Osteocyte (in vitro differentiated cells): ENCODE measurements at places on chromosomes 3 and 15. TPM values are rescaled to one million over a fixed set of nuclear protein-coding genes. Genes with fewer than 3 reads are reported as not detected.

- DNase-seq, result no peak
Observed at GRCh38 chr15:36921484-36922091, 178.8 kb downstream of the MEIS2 start.

DNA sequence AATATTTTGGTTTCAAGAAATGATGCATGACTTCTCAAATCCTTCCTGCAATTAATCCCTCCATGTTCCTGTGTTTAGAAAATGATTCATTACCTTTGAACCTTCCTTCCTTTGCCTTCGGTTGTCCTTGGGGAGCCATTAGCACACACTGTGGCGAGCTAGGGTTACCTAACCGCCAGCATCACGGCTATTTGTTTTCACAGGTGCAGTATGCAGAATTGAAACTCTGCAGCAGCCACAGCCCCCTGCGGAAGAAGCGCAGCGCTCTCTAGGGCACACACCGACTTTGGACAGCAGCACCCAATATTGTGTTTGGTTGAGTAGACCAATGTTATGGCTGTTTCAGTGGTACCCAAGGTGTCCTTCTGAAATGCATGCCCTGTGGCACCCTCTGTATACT lies 247.4 kb downstream of the MCTP2 start:
- DNase-seq, result no peak

- peak; percentile 89 for DNase-seq
Observed at GRCh38 chr3:139935016-139935865, at the start of gene CLSTN2. Gene CLSTN2, plus strand, starts transcription at chr3:139935185.

DNA sequence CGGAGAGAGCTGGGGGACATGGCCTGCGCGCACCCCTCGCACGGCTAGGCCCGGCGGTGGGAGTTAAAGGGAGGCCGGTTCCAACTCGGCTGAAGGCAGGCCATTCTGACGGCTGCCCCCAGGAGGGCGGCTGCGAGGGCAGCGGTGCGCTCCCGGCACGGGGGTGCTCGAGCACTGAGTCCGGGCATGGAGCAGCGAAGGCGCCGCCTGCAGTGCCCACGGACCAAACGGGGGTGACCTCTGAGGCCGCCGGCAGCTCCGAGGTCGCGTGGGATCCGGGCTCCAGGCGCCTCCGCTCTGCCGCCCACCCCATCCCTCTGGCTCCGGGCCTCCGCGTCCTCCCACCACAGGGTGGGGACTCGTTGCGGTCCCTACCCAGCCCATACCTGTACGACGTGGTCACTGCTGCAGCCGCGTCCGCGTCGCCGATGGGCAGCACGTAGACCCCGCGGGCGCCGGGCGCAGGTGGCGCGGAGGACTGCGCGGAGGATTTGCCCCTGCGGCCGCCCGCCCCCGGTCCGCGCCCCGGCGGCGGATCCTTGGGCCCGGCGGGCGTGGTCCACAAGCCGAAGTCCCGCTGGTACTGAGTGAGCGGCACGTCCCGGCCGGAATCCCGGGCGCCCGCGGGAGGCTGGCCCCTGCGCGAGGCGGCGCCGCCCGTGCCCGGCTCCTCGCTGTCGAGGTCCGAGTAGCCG lies 469 bp downstream of the MAP6D1 start:
- no peak for DNase-seq

DNA sequence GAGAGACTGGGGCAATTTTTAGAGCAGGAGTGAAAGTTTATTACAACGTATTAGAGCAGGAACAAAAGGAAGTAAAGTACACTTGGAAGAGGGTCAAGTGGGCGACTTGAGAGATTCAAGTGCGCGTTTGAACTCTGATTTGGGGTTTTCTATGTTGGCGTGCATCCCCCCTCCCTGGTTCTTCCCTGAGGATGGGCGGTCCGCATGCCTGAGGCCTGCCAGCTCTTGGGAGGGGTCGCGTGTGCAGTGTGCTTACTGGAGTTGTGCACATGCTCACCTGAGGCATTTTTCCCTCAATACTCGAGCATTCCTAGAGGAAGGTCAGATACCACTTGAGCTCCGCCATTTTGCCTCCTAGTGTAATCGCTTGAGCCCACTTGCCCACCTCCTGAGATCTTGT lies 10.4 kb upstream of the CHAC1 start:
- DNase-seq, result no peak

The CCDC9B gene
- total RNA-seq, result 18.0 and 21.6 TPM in 2 replicates

GRCh38 chr15:74906067-74906449 lies 593 bp downstream of the FAM219B start:
- DNase-seq, result no peak

GRCh38 chr3:42061025-42061712 lies 30.0 kb upstream of the TRAK1 start:
- DNase-seq, result no peak

The B3GNT5 gene
- 20.6 and 24.3 TPM in 2 replicates for total RNA-seq

GRCh38 chr3:106247902-106248684 lies 379.3 kb upstream of the CBLB start:
- DNase-seq, result no peak

GRCh38 chr15:76994971-76995945 lies at the start of gene PSTPIP1:
Gene PSTPIP1, plus strand, starts transcription at chr15:76995126. Its CDS starts 448 bp downstream, at chr15:76995574.
- no peak for DNase-seq

DNA sequence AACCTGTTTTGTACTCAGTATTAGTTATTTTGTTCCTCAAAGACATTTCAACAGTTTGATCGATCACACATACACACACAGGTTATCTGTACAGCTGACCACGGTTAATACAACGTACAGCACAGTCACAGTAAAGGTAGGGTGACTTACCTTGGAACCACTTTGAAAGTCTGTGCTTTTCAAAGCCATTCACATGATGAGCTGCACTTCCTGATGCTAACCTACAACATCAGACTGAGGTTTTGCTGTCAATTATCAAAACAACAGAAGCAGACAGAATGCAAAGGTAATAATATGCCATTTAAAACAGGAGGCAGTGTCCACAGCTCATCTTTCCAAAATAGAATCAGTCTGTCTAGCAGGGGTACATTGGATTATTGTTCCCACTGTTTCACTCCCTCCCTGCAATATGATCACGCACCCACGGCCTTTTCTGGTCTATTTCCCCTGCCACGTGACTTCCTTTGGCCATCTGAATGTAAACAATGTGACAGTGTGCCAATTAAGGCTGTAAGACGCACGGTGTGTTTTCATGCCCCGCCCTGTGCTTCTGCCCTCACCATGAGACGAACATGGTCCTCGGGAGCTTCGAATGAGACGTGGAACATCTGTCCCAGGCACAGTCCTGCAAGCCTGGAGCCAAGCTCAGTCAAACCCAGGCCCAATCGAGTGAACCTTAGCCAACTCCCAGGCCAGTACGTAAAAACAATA lies 102.4 kb downstream of the FMN1 start:
- no peak for DNase-seq

The SLC27A2 gene
- not detected in 2 replicates for total RNA-seq

The SPESP1 gene
- not detected in 2 replicates for total RNA-seq

GRCh38 chr3:176206809-176207208 lies 990.5 kb downstream of the TBL1XR1 start:
- DNase-seq, result no peak

The GPR15 gene
- not detected in 2 replicates for total RNA-seq

GRCh38 chr3:140176526-140176925 lies 241.5 kb downstream of the CLSTN2 start:
- DNase-seq, result no peak

DNA sequence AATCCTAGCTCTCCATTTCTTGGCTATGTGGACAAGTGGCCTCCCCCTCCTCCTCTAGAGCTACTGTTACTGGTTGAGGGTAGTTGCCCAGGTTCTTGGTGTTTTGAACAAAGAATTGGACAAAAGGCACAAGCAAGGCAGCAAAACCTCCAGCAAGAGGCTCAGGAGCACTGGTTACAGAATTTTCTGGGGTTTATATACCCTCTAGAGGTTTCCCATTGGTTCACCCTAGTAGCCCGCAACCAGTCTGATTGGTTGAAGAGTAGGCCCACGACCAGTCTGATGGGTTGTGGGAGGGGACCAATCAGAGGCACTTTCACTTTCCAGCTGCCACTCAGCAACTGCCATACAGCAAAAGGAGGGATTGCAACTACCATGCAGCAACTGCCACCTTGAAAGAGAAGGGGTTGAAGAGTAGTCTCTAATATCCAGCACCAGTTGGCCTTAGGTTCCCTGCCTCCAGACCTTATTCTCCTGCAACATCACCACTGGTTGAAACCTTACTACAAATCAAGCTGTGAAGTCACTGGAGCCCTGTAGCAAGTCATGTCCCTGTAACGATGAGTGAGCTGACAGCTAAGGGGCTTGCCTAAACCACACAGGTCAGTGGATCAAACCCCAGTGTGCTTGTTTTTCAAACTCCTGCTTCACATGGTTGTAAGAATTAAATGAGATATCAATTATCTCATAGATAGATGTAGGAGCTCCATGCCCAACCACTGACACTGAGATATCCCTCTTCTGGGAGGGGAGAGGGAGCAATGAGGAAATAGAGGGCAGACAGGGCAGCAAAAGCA lies 2.9 kb upstream of the C15orf39 start:
- DNase-seq, result no peak

DNA sequence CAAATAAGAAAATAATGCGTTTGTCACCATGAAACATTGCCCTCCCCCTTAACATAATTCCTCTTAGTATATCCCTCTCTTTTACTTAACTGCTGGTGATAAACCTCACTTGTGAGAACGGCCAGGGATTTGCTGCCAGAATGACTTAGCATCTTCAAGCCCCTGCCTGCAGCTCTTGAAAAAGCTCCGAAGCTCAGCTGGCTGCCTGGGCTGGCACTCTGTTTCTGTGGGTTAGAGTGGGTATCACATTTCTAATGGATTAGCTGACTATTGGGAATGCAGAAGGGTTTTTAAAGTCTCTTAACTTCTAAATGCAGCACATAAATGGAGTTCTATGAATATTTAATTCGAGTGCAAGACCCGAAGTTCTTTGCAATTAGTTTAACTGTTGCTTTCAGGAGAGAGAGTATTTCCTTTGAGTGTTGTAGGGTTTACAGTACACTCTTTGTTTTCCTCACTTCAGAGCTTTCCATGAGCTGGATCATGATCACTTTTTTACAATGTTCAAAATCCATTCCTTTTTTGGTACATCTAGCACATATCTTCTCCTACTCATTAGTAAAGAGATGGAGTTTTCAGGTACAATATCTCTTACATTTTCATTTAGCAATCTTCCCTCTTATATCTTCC lies 124.7 kb upstream of the RBMS3 start:
- DNase-seq, result no peak

DNA sequence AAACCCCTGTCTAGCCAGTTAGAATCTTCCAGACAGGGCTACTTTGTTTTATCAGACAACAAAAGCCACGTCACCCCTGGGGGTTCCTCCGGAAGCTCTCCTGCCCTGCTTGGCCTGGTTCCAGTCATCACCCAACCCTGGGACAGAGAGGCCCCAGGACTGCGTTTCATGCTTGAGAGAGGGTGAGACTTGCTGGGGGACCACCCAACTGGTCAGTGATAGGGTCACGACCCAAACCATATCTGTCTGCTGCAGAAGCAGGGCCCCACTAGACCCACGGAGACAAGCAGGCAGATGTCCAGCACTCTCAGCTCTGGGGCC lies 1.2 kb downstream of the NT5DC2 start:
- peak; percentile 80 for DNase-seq

The CPEB1 gene
- total RNA-seq, result 0.13 and 0.65 TPM in 2 replicates

The DNAJA4 gene
- not detected in 2 replicates for total RNA-seq

DNA sequence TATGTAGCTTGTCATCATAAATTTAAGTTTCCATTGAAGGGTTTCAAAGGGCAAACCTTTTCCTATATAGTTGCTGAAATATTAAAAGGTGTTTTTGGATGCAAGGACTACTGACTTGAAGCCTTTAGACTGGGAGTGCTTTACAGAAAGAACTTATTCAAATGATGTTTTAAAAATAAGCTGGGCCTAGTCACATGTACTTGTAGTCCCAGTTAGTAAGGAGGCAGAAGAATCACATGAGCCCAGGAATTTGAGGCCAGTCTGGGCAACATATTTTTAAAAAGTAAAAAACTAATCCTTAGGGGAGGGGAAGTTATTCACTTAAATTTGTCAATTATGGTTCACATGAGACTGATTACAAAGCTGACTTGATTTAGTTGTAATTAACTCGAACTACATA lies 65.0 kb downstream of the SMARCC1 start:
- DNase-seq, result no peak

- DNase-seq, result no peak
Observed at GRCh38 chr3:16548721-16549120, 35.2 kb upstream of the RFTN1 start.

DNA sequence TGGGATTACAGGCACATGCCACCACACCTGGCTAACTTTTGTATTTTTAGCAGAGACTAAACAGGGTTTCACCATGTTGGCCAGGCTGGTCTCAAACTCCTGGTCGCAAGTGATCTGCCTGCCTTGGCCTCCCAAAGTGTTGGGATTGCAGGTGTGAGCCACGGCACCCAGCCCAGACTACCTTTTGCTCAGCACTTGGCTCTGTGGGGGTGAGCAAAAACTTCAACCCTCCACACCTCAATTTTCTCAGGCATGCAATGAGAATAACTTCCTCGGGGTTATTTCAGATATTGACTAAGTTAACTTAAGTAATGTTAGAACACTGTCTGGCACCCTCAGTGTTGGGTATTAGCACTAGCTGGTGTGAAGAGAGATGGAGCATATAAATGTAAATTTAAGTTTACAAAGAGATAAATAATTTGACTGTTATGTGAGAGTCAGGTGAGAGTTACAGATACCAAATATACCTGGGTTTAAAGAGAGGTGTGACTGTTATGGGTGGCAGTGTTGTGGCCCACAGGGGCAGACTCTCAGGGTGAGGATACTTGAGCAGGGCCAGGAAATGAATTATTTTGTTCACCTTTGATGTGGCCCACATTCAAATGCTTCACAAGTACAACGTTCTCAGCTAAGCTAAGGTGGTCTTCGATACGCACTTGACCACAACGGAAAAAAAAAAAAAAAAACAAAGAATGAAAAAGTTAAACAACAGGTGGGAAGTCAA lies 29.0 kb downstream of the CPOX start:
- no peak for DNase-seq

- DNase-seq, result no peak
Observed at GRCh38 chr3:48232232-48232631, 8.7 kb upstream of the ZNF589 start.

- no peak for DNase-seq
Observed at GRCh38 chr3:171165499-171165921, 139.0 kb upstream of the SLC2A2 start.

- no peak for DNase-seq
Observed at GRCh38 chr3:125512135-125512920, 7.7 kb downstream of the SNX4 start.

The GOLGA6L7 gene
- total RNA-seq, result not detected in 2 replicates

The CNTN6 gene
- total RNA-seq, result 27.5 and 28.8 TPM in 2 replicates

DNA sequence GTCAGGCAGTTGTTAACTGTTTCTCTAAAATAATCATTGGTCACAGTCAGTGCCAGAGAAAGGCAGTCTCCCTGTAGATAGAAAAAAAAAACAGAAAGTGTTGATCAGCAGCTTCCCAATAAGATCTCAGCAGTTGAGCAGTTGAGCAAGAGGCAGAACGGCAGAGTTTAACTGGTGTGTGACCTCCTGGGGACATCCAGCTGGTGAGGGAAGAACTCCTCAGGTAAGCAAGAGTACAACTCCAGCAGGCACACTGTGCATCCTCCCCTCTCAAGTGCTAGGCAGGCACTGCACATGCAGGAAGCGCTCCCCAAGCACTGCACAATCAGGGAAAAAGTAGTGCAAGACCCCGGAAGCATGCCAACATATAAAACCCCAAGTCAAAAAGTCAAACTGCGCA lies 1287.2 kb downstream of the NSUN3 start:
- no peak for DNase-seq

The CELSR3 gene
- total RNA-seq, result 7.1 and 7.4 TPM in 2 replicates

- no peak for DNase-seq
Observed at GRCh38 chr3:132421832-132422231, 4.5 kb downstream of the DNAJC13 start.
